Stimulated activated CD4-positive, alpha-beta T cell treated with anti-CD3 and anti-CD28 coated beads, TNF-alpha, amount 100 ng/mL, for 4 hours (primary cell): ENCODE measurements at places on chromosomes 3 and 15.

DNA sequence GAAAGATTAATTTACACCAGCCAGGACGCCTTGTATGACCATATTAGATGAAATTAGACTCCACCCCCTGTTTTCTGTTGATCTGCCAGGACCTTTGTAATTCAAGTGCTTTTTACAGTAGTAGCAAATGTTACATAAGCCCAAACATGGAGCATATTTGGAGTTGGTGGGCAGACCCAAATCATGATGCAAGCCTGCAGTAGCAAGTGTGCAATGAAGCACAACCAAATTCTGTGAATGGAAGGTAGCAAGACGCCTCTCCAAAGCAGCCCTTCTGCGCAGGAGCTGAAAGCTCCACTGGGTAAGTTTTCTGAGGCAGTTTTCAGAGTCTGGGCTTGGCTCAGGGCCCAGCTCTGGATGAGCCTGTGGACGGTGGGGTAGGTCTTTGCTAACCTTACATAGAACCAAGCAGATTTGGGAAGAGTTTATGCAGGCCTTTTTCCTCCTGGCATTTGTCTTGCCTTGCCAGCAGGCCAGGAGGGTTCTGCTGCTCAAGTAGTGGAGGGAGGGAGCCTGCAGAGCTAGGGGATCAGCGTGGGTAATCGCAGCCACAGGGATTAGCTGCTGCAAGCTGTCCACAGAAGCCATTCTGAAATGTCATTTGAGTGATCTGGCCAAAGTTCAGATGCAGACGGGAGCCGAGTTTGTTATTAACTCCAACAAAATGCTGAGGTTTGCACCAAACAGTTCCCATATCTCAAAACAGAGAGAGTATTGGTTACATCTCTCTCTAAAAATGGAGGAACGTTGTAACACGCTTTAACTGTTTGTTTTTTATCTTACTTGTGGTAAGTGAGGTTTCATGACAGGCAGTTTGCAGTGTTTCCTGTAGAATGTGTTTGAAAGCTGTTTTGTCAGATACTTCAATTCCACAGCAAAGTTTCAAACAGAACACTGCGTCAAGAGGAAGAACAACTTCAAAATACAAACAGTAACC lies 55.4 kb downstream of the PSMD6 start:
- no peak for DNase-seq

DNA sequence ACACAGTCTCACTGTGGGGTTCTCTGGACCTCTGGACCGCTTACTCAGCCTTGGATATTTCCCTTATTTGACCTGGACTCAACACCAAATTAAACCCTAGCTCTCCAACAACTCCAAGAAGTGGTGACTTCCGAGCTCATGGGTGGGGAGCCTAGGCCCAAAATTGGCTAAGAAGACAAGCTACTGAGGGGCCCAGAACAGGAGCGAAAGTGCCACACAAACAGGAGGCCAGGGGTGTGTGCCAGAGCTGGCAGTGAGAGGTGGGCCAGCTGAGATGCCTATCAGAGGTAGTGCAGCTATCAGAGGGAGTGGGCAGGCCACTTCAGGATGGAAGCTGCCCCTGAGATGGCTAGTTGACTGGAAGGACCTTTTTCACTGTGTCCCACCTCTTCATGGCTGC lies 151.1 kb upstream of the PRR20G start:
- DNase-seq, result no peak

DNA sequence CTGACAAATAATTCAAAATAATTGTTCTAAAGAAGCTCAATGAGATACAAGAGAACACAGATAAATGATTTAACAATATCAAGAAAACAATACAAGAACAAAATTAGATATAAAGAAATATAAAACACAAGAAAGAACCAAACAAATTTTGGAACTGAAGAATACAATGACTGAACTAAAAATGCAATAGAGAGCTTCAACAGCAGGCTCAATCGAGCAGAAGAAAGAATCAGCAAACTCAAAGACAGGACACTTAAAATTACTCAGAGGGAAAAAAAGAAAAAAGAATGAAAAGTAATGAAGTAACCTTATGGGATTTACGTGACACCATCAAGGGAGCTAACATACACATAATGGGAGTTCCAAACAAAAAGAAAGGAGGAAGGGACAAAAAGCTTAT lies 32.1 kb downstream of the CCDC54 start:
- DNase-seq, result no peak

DNA sequence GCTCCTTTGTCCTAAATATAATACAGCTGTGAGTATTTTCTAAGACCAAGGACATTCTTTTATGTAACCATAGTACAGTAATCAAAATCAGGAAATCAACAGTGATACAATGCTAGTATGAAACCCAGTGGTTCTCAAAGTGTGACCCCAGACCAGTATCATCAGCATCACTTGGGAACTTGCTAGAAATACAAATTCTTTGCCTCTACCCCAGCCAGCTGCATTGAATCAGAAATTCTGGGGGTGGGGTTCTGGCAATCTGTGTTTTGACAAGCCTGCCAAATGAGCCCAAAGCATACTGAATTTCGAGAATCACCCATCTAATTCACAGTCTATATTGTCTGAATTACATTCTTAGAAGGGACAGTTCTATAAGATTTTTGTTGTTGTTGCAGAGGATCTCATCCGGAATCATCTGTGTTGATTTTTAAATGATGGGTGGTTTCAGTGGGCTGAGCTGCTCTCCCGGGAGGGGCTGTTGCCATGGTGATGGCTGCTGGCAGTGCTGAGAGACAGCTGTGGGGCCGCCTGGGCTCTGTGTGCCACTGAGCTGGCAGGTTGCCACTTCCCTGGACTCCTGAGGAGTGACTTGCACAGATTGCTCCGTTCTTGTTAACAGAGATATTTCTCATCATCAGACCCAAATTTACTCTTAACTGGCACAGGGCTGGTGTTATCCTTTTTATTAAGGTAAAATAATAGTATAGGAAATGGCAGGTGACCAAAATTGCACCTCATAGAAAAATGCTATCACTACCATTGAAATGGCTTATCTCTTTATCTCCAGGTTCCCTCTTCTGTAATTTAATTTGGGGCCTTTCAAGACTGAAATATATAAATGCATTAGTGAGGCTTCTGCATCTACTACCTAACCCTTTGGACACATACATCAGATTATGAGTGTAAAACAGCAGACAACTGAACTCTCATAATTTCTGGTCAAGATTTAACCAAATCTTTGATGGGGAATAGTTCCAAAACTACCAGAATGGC lies 56.5 kb downstream of the NEK11 start:
- no peak for DNase-seq

DNA sequence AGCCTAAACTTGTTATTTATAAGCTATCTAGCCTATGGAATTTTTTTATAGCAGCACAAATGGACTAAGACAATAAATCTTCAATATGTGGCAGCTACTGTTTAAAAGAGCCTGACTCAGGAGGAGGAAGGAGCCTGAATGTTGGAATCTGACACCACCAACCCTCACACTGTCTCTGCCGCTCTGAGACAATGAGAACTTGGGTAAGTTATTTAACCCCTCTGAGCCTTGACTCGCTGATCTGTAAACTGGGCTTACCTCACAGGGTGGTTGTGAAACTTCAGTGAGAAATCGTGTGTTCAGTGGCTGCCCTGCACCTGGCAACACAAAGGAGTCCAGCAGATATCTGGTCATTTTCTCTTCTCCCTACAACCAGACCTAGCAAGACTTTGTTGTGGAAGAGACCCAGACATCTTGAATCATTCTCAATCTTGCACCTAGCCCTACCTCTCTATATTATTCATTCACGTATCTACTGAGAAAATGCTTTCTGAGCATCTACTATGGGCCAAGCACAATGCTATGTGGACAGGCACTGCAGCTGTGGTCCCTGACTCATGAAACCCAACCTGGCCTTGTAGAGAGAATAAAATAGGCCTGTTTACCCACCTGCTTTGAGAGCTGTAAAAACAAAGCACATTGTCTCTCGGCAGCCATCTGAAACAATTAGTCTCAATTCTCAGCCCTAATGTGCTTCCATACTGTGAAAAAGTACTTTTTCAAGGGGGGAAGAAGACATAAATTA lies 81.9 kb upstream of the SLC25A36 start:
- DNase-seq, result no peak

GRCh38 chr3:32309654-32310242 lies 71.3 kb downstream of the CMTM8 start:
- DNase-seq, result no peak

DNA sequence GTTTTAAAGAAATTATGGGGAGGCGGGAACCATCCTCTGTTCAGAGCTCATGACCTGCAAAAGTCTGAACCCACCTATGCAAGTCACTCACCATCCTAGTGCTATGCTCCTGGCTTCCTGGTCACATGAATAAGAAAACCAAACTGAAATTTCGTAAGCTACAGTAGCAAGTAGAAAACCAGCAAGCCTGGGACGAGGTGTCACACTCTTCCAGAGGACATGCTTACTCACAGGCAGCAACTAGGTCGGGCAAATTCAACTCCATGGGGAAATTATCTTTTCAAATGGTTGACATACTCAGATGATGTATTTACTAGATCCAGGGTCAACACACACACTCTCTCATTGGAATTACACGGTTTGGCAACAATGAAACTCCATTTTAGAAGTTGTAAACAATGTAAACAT lies 31.3 kb downstream of the LDHAL6B start:
- no peak for DNase-seq

DNA sequence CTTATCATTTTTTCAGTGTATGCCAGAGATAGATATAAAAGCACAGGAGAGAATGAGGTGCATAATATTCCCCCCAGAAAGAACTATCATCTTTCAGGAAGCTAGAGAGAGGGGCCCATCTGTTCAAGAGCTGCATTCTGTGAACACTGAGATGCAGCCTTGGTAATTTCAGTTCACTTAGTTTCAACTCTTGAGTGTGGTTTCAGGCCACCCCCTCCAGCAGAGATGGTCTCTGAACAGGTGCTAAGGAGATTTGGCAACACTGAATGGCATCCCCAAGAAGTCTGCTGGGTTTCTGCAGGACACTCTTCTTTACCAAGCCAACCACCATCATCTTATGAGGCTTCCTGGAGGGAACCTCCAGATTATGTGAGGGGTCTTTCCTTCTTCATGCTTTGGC lies 30.4 kb upstream of the LIMD1 start:
- DNase-seq, result no peak

DNA sequence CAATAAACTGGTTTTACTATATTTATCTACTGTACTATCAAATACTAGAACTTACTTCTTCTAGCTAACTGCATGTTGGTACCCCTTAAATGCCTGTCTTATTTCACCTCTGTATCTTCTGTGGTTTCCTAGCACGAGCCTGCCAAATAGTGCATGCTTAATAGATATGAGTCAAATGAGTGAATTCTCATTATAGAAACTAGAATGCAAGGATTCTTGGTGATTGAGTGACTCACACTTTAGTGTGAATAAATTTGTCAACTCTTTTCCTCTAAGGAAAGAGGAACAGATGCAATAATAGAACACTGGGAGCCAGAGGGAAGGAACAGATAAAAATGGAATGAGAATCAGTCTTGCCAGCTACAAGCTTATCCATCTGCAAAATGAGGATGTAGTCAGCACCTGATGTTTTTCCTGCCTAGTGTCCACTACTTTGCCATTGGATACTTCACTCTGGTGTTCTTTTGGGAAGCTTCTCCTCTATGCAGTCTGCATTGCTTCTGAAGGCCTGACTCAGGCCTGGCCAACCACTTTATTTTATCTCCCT lies 189.1 kb upstream of the CADPS start:
- no peak for DNase-seq

GRCh38 chr3:131402391-131403039 lies 20.9 kb downstream of the NUDT16 start:
- DNase-seq, result no peak

DNA sequence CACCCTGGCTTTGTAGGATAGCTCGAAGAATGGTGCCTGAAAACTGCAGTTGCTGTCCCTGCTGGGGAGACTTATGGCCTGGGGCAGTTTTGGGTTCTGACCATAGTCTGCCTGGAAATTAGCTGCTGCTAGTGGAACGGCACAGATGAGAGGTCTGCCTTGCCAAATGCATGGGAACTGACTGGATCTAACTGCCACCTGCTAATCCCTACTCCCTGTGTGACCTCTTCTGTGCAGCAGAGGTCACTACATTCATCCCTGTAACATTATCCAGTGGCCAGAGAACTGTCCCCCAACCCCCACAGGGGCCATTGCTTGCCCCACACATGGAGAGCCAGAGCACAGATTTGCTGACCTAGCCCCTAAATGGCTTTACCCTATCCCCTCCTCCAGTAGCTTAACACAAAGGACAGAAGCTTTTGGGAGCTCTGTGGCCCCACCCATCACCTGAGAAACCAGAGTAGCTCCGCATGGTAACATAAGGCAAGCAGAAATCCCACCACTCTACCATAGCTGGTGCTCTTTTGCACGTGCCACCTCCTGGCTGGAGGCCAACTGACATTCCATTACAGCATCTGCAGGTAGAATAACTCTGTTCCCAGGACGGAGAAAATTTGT lies 840.0 kb downstream of the EPHA3 start:
- DNase-seq, result no peak

DNA sequence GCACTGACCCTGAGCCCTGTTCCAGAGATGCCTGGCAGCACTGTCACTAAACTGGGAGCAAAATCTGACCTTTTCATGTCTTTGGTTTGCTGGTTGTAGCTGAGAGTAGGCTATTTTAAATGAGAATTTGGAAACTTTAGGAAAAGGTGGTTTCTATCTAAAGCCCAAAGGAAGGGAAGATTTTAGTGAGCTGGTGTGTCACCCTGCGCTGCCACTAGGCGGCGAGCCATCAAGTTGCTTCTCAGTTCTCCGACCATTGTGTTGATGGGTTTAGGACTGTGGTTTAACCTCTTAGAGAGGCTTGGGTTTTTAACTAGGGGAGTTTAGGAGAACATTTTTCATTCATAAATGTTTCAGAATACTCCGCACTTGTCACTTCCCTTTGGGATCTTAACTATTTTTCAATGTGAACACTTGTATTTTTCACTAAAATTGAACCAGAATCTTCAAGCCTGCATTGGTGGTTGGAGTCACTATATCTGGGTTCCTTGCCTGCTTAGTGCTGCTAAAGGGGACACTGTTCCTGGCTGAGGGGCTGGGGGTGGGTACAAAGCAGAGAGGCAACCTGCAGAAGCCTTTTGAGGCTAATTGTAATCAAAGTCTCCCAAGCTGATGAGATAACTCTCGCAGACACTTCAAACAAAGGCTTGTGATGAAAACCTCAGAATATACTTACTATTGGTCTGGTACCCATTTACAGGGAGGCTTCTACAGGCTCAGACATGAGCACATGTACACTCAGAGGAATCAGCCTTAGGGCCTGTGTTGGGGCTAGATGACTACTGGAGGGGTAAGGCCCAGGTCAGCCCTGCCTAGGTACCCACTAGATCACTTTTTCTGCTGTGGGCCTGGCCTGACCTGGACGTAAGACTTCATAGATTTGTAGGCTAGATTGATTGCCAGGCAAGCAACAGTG lies 16.8 kb downstream of the EXOSC7 start:
- DNase-seq, result no peak

DNA sequence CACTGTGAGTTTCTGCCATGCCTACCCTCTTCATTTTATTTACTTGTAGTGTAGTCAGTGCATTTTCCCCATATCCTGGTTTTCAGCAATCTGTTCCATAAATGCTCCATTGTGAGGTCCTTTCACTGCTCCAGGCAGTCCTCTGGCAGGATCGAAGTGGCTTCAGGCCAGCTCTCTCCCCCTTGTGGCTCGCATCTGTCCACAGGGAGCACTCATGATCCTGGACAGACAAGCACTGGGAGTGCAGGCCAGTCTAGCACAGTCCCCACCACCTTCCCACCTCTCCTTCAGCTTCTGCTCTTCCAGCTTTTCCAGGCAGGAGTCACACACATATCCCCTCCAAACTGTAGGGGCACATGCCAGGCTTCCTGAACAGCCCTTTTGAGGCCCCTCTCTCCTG lies 173.6 kb downstream of the PPM1L start:
- no peak for DNase-seq

GRCh38 chr3:108035751-108036150 lies 55.1 kb downstream of the CD47 start:
- no peak for DNase-seq
